Heart right ventricle (tissue), 16 donors: ENCODE measurements at places on chromosomes 4 and X. TPM values are rescaled to one million over a fixed set of nuclear protein-coding genes. Genes with fewer than 3 reads are reported as not detected.

Gene DSPP
- not detected for total RNA-seq

Gene HERC6
- 19.2 TPM for total RNA-seq

Gene FRMPD3
- not detected for total RNA-seq

DNA sequence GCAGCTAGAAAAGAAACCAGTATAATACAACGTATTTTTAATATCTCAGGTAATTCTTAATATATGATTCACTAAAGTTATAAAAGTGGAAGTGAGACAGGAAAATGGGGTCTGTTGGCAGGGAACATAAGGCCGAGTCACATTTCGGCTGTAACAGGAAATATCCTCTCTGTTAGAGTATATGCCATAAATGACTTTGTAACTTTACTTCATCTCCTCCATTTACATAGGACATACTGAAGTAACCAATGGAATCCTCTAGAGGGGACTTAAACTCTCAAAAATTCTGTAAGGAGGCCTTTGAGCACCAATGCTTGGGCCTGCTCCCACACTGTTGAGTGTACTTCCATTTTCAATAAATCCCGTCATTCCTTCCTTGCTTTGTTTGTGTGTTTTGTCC is 71.3 kb downstream of the ANKRD17 start:
- no peak for DNase-seq

DNA sequence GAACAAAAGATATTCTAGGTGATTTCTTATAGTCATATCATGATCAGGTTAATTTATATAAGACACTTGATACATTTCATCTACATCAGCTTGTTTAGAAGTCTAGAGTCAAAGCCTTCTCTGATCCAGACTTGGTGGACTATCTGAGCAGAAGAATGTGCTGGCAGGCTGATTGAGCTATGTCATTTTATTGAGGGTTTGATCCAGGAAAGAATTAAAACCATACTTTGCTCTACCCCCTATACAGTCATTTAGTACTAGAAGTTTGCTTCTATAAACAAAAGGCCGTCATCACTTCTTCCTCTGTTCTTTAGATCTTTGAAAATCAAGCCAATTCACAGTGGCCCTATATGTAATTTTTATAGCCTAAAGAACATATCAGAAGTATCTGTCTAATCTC is 173.1 kb upstream of the PITX2 start:
- DNase-seq = no peak

- DNase-seq = no peak
These were observed 124.5 kb downstream of the DMD start for GRCh38 chrX:33086886-33087285.

Gene LRRC66
- 0.11 TPM for total RNA-seq

Gene GPR50
- total RNA-seq = not detected

- DNase-seq = no peak
These were observed 7.2 kb downstream of the IRAK1 start for GRCh38 chrX:154012336-154012991.

GRCh38 chrX:119753639-119754257 is 4.6 kb upstream of the SOWAHD start:
- no peak for DNase-seq

Gene EXOC1L
- not detected for total RNA-seq

- no peak for DNase-seq
These were observed 75.1 kb upstream of the MSX1 start for GRCh38 chr4:4784379-4784778.

DNA sequence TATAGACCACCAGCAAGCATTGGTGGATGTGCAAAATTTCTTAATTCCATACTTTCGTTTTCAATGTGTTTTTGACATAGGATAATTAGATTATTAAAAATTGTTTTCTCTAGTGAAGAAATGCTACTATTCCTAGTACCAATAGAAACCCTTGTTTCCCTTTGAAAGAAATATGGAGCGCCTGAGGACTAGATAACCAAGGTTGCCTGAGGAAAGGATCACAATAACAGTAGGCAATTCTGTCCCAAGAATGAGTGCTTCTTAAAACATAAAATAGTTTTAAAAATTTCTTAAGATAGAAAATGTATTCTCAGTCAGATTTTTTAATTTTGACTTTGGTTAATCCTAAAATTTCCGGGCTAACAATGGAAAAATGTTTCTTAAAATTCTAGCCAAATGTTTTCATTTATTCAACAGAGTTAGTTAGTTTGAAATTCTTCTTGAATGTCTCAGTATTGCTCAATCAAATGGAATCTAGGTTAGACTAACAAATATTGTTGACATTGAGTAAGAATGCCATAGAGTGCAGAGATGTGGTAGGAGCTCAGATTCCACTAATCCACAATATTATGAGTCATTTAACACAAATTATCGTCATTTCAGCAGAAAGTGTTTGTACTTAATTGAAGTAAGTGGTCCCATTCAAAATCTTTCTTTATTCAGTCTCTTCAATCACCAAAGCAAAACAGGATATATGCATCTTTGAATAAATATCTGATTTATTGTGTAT is 666.0 kb downstream of the GRID2 start:
- DNase-seq = no peak

DNA sequence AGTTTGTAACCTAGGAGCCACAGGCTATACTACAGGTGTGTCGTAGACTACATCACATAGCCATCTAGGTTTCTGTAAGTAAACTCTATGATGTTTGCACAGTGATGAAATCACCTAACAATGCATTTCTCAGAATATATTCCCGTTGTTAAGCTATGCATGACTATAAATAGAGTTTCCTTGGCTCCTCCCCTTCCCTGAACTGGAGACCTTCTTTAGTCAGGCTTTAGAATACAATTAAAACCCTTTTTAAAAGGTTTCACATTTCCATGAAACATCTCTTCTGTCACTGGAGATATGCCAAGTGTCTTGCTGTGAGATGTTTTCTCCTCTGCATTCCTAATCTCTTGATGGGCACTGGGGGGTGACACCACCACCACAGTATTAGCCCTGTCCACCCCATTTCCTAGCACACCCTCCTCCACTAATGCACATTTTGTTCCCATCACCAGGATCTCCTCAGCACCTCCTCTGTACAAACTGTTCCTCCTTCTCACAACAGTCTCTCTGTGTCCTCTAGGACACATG is 334.6 kb upstream of the CPEB2 start:
- no peak for DNase-seq

Gene PFKFB1
- 0.12 TPM for total RNA-seq

DNA sequence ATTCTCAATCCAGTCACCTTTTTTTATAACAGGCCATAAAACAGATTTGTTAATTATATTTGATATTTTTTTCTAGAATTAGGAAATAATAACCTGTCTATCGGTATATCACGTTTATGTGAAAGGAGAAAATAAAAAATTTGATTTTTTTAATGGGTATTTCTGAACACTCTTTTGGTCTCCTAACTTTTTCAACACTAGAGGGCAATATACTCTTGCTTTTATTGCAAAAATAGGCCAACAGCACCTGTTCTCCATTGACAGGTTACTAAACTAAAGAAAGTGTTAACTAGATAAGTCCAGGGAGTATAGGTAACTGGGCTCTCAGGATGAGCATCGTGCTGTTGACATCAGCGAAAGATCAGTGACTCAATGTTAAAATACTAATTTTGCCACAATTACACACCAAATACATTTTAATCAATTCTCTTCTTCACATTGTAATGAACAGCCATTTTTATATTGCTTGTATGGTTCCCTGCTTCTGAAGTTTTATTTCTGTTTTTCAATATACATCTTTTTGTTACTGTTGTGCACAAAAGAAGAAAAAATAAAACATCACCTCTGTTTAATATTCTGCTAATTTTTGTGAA is 22.8 kb downstream of the NDST4 start:
- no peak for DNase-seq

GRCh38 chr4:136150046-136150445 is 1382.2 kb downstream of the PCDH18 start:
- DNase-seq = no peak

DNA sequence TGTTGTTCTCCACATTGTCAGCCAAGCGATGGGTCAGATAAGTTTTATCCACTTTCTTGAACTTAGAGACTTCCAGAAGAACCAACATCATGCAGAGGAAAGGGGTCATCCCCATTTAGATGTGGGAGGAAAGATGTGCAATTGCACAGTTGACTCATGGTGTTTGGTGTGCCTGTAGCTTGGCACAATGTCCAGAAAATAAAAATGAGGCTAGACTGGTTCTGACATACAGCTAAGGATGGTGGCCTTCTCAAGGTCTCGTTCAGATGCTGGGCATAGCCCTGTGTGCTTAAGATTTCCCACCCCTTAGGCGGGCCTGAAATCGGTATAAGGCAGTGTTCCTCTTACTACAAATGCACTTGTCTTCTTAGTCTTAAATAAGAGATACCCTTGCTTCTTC is 101.1 kb downstream of the PCDH7 start:
- no peak for DNase-seq

Gene TMEM35A
- total RNA-seq = 0.47 TPM

Gene SMC1A
- total RNA-seq = 55.1 TPM

Gene PSAPL1
- total RNA-seq = not detected

- DNase-seq = no peak
These were observed 243.1 kb upstream of the CTSO start for GRCh38 chr4:156196722-156197121.

- no peak for DNase-seq
These were observed 31.6 kb downstream of the TMEM31 start for GRCh38 chrX:103742339-103742738.

Gene ETDB
- total RNA-seq = not detected

Gene PRR32
- total RNA-seq = 0.30 TPM

Gene FAM47A
- total RNA-seq = not detected

GRCh38 chr4:73735231-73735630 is 5.1 kb upstream of the CXCL8 start:
- no peak for DNase-seq

DNA sequence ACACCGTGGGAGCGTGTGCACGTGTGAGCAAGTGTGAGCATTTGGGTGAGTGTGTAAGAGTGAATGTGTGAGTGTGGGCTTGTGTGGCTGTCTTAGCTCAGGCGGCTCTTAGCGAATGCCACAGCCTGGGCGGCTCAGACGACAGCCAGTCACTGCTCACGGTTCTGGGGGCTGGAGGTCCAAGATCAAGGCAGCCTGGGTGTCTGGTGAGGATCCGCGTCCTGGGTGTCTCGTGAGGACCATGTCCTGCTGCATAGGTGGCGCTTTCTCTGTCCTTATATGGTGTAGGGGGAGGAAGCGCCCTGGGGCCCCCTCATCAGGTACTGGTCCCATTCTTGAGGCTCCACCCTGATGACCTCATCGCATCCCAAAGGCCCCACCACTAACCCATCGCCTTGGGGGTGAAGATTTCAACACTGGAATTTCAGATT is 4.5 kb downstream of the DOK7 start:
- no peak for DNase-seq

- no peak for DNase-seq
These were observed 20.4 kb downstream of the ADGRL3 start for GRCh38 chr4:61220556-61220955.

DNA sequence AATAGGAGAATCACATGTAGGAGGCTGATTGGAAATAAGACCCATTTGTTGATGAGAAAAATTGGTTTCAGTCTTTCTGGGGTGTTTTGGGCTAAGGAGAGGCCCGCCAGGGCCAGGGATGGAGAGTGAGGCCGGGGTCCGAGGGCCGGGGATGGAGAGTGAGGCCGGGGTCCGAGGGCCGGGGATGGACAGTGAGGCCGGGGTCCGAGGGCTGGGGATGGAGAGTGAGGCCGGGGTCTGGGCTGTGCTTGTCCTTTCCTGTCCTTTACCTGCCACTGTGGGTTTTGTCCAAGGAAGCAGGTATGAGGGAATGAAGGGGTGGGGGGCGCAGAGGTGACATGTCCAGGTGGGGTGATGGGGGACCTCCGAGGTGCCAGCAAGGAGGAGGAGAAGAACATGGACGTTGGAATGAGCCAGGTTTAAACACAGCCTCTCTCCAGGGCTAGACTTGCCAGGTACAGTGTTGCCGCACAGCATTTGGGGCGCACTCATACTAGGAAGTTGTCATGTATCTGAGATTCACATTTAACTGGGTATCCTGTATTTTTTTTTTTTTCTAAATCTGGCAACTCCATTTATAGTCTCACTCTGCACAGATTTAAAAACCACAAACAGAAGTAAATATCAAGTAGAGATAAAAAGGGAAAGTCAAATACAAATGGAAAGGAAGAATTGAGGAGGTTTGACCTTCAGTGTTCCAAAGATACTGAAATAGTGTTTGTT is 8.8 kb downstream of the RGS12 start:
- DNase-seq = no peak

- no peak for DNase-seq
These were observed 69.2 kb downstream of the SYNPO2 start for GRCh38 chr4:118957722-118958445.
